Aortic smooth muscle cell (primary cell): ENCODE measurements at places on chromosomes 7 and 10. TPM values are rescaled to one million over a fixed set of nuclear protein-coding genes. Genes with fewer than 3 reads are reported as not detected.

C10orf62 gene
- 0.12 and 0.13 TPM in 2 replicates for total RNA-seq

CYP26A1 gene
- not detected in 2 replicates for total RNA-seq

CHRM2 gene
- 0.26 and 0.31 TPM in 2 replicates for total RNA-seq

MSMB gene
- total RNA-seq, result not detected in 2 replicates

ADAM12 gene
- 13.6 and 13.7 TPM in 2 replicates for total RNA-seq
